Mesendoderm (in vitro differentiated cells): ENCODE measurements at places on chromosomes 2 and 18.
A peak's percentile ranks its signal among the peaks of the same experiment; 100 is the strongest.

GRCh38 chr2:166104773-166105172 lies 23.0 kb downstream of the SCN1A start:
- DNase-seq, result no peak

DNA sequence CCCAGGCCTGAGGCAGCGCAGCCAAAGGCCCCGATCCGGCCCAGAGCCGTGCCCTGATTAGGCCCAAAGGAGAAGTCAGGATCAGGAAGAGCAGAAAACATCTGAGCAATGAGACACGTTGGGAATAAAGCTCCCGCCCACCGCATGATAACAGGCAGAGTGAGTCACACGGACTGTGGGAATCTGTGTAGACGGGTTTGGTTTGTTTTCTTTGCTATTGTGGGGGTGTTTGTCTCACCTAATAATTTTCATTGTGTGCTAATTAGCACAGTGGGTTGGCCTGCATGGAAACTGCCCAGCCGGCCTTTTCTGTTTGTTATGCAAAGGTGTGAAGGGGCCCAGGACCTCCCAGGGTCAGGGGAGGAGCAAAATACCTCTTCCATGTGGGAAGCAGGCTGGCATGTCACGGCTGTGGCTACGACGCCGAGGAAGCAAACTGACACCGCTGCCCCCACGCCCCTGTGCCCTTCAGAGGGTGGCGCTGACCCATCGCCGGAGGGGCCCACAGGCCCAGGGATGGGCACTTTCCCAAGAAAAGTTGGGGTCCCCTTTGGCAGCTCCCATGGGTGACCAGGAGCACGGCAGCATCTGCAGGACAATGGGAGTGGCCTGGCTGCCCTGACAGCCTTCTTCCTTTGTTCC lies 68.4 kb upstream of the CTDP1 start:
- DNase-seq, result peak; percentile 98

DNA sequence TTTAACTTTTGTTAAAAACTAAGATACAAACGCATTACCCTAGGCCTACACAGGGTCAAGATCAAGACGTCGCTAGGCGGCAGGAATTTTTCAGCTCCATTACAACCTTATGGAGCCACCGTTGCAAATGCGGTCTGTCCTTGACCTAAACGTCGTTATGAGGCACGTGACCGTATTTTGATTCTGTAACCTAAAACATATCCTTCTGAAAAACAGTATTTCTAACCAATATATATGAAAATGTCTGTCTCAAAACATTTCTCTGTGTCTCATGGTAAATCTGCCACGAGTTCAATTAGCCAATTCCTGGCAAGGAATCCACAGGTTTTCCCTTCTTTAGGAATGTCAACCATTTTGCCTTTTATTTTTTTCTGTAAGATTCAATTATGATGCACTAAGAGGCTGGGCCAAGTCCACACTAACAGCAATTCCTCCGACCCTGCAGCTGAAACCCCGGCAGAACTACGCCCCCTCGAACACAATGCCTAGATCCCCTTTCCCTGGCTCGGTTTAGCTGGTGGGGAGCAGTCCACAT lies 1.7 kb downstream of the RTN4 start:
- peak; percentile 61 for DNase-seq

DNA sequence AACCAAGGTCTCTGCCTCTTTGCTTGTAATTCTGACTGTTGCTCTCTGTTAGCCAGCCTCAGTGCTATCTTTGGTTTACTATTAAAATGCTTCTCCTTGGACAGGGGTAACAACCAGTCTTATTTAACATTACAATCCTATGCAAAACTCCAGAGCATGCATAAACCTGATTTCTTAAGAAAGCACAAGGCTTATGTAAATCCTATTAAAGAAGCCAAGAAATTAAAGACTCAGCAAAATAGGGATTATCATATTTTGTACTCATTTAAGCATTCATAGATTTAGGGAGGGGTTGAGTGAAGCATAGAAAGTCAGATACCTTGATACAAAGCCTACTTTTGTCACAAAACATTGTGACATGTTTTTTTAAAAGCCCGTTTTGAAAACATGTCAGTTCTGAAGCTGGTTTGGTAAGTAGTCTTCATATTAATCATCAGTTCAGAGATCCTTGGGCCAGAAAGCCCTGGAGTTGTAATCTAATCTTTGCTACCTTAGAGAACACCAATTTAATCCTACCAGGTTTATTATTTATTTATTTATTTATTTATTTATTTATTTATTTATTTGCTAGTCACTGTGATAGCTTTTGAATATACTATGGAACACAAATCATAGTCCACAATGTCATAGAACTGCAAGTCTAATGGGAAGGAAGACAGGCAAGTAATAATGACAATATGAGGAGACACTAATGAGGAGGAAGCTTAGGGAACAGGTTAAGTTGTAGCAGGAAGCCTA lies 158.0 kb upstream of the HNMT start:
- DNase-seq, result no peak

DNA sequence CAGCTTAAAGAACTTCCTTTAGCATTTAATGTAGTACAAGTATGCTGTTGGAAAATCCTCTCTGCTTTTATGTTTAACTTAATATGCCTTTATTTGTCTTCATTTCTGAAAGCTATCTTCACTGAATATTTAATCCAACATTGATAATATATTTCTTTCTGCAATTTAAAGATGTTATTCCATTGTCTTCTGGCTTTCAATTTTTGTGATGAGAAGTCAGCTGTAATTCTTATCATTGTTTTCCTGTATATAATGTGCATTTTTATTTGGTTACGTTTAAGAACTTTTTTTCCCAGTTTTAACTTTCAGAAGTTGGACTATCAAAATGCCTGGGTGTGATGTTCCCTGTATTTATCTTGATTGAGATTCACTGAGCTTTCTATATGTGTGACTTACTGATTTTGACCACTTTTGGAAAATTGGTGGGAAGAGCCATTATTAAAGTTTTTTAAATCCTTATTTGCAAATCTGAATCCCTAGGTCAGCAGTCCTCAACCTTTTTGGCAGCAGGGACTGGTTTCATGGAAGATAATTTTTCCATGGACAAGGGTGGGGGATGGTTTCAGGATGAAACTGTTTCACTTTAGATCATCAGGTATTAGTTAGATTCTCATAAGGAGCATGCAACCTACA lies 241.0 kb downstream of the TNS1 start:
- DNase-seq, result no peak

DNA sequence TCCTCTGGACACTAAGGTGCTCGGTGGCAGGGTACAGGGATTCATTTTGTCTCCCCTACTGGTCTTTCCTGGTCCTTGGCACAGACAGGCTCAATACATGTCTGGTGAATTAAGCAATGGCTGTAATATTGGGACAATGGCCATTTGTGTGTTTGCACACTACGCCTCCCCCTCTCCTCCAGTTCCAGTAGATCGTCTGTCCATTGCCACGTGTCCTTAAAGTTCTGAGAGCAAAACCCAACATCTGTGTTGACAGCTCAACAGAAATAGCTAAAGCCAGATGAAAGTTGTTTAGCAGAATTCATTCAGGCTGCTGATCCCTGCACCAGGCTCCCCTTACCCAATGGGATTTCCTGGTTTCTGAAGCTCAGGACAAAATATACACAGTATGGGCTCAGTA lies 9.0 kb upstream of the FABP1 start:
- no peak for DNase-seq

GRCh38 chr2:11385847-11386246 lies 41.4 kb upstream of the ROCK2 start:
- DNase-seq, result peak; percentile 17

DNA sequence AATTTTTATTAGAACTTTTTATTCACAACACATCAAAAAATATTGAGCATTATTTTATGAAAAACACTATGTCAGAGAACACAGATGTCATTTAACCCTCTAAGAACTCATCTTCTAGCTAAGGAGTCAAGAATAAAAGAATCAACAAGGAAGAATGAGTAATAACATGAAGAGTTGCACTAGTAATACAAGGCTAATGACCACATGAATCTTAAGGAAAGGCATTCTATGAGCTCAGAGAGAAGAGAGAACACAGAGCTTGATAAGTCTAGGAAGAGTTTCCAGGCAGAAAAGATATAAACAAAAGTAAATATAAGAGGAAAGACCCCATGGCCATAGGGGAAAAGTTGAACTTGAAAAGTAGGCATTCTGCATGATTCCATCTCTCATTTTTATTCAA lies 166.5 kb downstream of the MAIP1 start:
- DNase-seq, result no peak

GRCh38 chr2:144460727-144461307 lies 59.1 kb downstream of the ZEB2 start:
- no peak for DNase-seq

DNA sequence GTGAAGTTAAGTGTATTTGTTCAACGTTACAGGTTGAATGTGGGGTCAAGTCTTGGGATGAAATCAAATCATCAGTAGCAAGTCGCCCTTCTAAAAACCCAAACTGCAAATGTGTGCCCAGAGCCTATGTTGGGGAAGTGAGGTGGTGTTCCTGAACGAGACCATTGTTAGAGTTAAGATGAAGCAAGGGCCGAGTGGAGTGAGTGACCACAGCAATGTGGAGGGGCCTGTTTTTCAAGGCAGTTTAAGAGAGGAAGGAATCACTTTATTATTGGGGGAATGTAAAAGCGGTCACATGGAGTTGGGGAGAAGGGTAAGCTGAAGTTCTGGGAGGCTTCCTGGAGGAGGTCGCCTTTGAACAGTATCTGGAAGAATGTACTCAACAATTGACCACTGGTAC lies 68.5 kb downstream of the MYCN start:
- DNase-seq, result no peak

DNA sequence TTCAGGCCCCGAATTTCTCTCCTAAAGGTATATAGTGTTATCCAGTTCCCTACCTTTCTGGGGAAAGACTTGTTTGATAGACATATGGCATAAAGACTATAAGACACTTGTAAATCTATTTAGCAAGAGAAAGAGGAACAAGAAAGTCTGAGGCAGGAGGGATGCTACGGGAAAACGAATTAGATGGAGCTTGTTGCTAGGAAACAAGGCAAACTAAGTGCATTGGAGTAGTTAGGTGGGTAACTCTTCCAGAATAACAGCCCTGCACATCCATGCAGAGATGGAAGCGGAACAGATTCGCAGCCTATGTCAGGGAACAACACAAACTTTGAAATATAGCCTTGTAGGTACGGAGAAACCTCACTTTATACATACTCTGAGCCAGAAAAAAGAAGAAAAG lies 810.3 kb upstream of the CRIM1 start:
- DNase-seq, result no peak

DNA sequence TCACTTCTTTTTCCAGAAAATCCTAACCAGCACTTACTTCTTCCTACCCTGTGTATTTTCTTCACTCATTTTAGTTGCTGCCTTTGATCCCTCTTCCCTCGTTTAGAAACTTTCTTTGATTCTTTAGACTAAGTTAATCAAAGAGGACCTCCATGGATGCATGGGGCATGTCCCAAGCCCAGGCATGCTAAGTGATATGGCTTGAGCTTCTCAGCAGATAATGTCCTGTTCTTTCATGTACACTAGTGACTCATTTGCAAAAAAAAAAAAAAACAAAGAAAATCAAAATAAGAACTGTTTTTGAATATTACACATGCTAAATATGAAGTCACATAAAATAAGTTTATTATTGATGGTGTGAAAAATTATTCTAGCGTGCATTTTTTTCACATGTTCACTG lies 800.9 kb downstream of the SATB2 start:
- DNase-seq, result no peak

DNA sequence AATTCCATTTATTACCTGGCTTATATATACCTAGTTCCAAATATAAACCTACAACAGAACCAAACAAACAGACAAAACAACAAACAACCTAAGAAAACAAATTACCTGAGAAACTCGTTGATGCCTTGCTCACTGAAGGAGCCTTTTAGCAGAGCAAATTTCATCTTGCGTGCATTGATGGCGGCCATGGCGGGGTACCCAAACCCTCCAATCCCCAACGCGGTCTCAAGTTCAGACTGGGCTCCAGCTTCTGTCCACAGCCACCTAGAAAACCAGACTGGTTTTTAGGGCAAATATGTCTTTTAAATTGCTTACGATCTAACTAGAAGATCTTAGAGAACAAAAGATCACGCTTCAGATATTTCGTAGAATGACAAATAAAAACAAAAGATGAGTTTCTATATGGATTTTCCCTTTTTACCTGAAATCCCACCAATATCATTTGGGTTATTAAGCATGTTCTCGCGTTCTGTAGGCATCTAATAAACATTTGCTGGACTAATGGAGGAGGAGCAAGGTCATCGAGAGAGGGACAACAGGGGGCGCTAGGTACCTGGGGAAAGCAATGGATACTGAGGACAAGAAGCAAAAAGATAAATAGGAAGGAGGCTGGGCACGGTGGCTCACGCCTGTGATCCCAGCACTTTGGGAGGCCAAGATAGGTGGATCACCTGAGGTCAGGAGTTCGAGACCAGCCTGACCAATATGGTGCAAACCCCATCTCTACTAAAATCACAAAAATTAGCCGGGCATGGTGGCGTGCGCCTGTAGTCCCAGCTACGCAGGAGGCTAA lies 25.2 kb downstream of the PDIA6 start:
- peak; percentile 67 for DNase-seq

- no peak for DNase-seq
Measured at GRCh38 chr2:10910625-10911024, 1.1 kb upstream of the KCNF1 start.

- DNase-seq, result no peak
Measured at GRCh38 chr2:127759931-127760330, 51.0 kb downstream of the WDR33 start.

- no peak for DNase-seq
Measured at GRCh38 chr2:85428343-85428881, 9.9 kb downstream of the SH2D6 start.

DNA sequence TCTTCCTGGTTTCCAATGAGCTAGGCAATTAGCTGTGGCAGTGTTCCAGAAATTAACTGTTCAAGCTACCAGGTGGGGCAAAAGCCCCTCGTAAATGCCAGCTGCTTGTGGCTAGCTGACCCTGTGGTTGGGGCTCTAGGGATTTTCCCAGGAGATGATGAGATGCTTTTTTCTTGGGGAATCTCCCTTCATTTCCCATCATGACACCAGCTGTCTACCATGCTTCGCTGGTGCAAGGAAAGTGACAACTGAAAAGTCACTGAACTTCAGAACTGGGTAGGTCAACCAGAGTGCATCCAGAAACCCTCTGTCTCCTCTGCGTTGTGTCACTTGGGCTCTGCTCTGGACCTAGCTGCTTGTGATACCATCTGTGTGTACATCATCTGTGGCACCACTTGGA lies 386.5 kb upstream of the DCC start:
- no peak for DNase-seq

GRCh38 chr2:227482638-227483340 lies 10.8 kb downstream of the AGFG1 start:
- DNase-seq, result no peak

GRCh38 chr2:196187898-196188458 lies 16.6 kb upstream of the STK17B start:
- DNase-seq, result no peak

DNA sequence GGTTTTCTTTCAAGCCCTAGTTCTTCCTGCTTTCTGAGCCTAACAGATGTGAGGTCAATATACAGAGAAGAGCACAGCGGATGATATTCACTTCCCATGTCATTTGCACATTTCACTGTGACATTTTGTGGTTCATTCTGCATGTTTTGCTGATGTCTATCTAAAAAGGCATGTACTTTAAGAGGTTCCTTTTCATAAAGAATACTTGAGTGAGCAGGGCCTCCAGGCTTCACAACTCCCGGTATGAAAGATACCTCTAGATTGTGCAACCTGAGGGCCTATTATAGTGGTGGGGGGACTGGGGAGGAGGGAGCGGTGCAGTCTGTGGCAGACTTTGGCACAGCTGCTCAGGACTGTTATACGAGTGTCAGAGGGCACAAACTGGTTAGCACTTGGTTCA lies 54.6 kb downstream of the CPO start:
- DNase-seq, result no peak
